ENCODE measurements at places on chromosomes 6 and 20.

DNA sequence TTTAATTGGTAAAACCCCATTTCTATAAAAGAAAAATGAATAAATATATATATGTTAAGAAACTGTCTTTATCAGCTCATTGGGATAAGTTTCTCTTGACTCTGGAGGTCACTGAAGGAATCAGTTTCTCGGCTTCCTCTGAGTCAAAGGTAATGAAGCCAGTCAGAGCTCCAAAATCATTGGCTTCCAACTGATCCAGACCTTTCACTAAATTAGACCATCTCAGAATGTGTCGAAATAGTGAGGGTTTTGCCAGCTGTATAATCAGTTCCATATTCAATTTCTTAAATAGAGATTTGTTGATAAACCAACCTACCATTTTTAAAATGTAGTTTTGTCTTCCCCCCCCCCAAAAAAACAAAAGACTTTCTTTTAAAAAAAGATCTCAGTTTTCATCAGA, 60.5 kb upstream of the SRSF6 start:
- DNase-seq: no peak

DNA sequence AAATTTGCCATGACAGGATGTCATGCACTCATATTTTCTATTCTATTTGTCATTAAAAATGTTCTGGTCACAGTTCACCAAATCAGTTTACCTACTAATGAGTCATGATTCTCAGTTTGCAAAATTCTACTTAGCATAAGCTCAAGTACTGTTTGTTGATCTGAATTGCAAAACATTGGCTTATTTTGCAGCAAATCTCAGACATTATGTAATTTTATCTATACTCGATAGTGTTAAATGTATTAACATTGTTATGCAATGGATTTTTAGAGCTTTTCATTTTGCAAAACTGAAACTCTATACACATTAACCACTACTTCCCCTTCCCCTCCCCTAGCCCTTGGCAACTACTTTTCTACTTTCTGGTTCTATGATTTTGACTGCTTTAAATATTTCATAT, 213.8 kb upstream of the ZFP64 start:
- DNase-seq: no peak

DNA sequence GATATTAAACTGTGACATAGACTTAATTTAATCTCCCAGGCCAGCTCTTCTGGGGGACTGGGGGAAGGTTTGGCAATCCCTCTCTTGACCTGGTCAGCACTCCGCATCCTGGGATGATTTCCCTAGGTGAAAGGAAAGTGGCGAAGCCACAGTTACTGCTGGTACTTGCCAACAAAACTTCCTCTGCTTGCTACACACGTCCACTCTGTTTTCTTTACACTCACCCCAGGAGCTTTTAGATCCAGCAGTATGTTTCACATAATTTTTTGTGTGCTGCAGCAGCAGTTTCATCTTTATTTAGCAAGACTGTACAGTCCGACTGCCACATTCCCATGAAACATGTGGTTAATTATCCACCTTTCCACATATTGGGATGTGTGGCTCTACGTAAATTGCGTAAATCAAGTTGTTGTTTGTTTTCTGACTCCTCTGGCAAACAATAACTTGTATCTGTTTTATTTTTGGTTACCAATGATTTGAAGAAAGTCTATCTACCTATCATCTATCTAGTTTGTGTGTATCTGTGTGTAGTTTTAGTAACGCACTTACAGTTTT, 284.0 kb downstream of the PHF3 start:
- DNase-seq: no peak

DNA sequence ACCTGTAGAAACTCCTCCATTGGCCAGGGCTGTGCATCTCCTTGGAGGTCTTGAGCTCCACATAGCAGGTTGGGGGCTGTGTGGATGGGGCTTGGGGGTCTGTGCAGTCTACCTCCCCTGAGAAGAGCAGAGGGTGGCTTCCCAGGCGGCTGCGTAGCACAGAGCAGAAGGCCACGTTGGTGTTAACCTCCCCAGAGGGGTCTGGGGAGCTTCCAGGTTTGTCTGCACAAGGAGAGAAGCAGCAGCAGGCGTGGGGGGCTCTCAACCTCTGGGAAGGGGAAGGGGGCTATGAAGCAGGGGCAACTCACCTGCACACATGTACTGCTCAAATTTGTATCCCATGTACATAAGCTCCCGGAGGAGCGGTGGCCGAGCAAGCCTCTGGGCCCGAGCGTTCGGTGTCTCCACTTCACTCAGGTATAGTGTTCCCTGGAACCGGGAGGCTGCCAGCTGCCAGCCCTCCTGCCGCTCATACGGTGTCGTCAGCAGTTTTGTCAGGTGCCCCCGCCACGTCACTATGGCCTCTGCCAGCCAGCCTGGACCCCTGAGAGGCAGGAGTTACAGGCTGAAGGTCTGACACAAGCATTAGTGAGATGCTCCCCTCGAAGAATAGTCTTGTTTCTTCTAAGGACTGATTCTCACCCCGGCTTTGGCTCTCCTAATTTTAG, 1.2 kb downstream of the DXO start:
- DNase-seq: no peak

DNA sequence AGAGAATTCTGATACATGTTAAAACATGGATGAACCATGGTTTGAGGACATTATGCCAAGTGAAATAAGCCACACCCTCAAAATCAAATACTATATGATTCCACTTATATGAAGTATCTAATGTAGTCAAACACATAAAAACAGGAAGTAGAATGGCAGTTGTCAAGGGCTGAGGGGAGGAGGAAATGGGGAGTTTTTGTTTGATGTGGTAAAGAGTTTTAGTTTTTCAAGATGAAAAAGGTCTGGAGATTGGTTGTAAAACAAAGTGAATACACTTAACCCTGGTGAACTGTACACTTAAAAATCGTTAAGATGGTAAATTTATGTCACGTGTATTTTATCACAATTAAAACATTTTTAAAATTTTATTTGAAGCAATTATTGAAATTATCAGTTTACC, 127.4 kb upstream of the GRIK2 start:
- DNase-seq: no peak

- DNase-seq: no peak
Measured at GRCh38 chr6:161542346-161542980, 268.6 kb upstream of the AGPAT4 start.

- DNase-seq: no peak
Measured at GRCh38 chr20:38402816-38403215, 32.3 kb downstream of the SNHG17 start.

DNA sequence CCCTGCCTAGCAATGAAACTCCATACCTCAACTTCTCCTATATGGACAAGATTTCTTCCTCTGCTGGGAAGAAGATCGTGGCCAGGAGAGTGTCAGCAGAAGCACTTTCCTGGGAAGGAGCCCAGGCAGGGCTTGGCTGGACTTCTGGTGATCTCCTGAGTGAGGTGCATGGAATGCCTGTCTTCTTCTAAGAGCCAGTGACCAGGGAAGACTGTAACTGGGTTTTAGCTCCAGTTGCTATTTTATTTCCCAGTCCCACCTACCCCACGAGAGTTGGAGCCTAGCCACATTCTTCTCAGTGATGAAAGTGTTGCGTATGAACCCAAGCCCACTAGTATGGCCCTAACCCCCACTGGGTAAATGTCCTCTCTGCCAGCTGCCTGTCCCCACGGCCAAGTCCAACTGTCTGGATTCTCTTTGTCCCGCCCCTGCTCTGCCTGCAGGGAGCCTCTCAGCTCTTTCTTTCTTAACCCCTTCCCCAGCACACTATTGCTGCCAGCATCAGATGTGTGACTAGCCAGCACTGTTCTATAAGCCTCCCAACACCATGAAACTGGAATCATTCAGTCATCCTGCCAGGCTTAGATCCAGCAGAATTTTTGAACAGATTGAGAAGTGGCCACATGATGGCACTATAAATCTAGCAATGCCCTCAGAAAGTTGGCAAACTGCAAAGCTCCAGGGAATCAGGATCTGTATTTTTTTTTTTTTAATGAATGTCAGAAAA, 69.8 kb upstream of the FAM184A start:
- no peak for DNase-seq

DNA sequence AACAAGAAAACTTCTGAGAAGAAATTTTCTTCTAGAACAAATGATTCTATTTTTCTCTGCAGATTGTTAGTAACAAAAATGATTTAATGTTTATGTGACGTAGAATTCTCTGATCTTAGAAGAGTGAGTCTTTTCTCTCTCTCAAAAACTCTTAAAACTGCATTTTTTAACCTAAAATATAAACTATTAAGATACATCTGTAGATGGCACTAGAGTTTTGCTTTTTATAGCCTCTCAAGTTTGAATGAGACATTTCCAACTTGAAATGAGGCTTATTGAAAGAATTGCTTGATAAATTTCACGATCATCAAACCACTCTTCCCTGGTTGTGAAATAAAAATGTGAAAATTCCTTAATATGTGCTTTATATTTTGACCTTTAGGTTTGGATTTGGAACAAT, 53.8 kb downstream of the PHF3 start:
- no peak for DNase-seq

DNA sequence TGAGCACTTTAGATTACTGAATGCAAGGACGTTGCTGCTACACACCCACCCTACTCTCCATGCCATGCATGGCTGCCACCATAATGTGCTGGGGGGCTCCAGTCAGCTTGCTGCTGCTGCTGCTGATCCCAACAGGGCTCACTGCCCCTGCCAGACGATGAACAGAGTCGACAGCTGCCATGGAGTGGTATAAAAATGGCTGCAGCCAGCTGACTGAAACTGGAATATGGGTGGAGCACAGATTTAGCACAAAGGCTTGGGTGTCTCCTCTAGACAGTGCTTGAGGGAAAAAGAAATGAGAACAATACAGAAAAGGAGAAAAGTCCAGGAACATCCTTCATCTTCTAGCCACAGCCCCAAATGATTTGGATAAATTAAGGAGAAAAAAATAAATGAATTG, 150.7 kb downstream of the PDSS2 start:
- DNase-seq: no peak

- DNase-seq: no peak
Measured at GRCh38 chr20:38343311-38344106, 2.8 kb upstream of the LBP start.

DNA sequence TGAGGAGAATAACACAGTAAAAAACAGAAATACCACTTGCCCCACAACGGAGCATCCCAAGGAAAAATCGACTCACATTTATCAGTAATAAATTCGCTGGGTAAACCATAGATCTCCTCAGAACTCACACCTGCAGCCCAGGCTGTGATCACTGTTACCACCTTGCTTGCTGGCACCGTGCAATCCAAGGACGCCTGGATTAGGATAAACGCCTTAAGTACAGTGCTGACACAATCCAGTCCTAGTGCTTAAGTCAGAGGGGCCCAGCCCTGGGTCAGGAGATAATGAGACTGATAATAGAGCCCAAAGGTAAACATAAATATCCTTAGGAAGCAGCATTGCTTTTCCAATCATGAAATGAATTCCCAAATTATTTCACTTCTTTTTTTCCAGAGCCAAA, 62.5 kb downstream of the EPB41L2 start:
- DNase-seq: no peak

DNA sequence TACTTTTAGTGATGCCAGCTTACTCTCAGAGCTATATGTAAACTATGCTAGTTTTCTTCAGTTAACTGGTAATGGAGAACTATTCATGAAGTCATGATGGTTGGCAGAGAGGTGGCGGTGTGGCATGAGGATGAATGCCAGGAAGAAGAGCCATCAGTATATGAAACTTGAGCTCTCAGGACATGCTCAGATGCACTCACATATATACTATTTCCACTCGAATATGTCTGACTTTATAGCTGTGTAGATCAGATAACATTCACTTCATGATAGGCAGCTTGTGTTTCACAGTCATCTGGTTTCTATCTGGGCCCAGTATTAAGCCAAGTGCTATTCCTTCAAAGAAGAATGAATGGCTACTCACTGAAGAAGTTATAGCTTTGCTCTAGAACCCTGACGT, 46.2 kb upstream of the CEP85L start:
- no peak for DNase-seq

DNA sequence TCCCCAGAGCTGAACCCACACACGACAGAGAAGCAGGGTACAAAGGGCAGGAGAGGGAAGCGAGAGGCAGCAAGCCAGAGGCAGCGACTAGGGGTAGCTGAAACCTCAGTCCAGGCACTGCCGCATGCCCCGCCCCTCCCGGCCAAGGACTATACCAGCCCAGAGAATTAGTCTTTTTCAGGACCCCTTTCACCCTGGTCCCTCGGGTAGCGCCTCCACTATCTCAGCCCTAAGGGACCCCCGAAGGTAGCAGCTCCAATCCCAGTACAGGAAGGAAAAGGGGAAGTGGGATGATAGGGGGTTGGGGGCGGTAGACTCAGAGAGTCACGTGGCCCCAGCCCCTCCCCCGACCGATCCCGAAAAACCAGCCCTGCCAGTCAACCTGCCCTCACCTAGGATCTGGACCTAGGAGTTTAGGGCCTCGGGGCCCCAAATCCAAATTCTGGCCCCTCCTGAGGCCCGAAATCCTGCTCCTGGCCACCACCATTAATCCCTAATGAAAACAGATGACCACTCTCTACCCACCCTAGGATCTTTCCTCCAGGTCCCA, 1.3 kb downstream of the RGL2 start:
- no peak for DNase-seq

DNA sequence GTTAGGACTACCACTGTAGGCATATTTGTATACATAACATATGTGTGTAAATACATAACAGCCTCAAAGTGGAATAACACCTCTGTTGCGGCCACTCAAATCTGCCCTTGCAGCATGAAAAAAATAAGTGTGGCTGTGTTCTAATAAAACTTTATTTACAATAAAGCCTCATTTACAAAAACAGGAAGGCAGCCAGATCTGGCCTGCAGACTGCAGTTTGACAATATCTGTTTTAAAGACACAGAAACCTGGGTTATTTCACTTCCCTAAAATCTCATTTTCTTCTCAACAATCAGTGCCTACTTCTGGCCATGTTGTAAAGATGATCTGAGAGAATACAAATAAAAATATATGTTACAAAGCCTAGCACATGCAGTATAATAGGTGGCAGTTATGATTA, 53.9 kb upstream of the SCML4 start:
- DNase-seq: no peak

DNA sequence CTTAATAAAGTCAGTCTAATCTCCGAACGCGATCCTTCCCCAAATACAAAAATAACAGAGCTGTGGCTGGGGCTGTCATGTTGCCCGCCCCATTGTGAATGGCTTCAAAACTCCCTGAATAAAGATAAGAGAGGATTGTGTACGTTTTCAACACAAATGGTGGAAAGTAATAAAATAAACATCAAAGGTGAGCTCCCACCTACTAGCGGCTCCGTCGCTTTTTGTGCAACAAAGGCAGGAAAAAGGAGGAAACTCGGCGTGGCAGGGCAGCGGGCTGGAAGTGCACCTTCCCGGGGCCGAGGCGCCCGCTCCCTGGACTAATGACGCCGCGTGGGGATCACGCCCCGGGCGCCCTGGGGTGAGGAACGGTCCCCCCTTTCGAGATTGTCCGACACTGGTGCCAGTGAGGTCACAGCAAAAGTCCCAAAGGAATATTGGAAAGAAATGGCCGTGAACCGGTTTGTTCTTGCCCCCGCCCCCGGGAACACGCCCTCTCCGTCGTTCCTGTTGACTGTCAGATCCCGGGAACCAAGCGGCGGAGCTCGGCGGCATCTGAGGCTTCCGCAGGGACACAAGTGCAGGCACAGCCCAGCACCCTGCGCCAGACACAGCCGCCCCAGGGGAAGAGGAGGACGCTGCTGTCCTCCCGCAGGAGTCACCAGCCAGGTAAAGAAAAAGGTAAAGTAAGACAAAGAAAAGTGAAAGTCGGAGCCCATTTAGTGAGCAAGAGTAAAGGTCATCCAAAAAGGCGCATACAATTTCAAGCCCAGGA, 1.1 kb upstream of the FOXQ1 start:
- peak; percentile 64 for DNase-seq
